ENCODE measurements at places on chromosomes 5 and 9. TPM values are rescaled to one million over a fixed set of nuclear protein-coding genes. Genes with fewer than 3 reads are reported as not detected.

The LRRC19 gene
- total RNA-seq, result not detected

DNA sequence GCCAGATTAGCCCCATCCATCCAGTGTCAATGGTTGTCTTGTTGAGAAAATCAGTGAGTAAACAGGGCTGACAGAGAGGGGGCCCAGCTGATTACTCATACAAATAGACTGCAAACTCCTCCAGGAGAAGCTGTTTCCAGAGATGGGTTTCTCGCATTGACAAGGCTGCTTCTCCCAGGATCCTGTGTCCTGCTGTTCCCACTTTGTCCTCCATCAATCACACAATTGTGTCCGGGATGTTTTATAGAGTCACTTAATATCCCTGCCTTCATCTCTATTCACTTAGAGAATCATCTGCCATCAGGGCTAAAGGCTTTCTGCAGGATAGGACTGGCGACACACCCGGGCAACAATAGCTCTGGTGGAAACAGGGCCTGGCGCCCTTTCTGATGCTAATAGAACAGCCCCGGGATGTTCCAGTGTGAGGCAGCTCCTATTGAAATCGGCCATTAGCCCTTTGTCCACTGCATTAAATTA lies 71.7 kb upstream of the TBCA start:
- peak overlapping the region; percentile 20 for H3K27ac ChIP-seq
- H3K4me3 ChIP-seq, result no peak overlapping the region
- H3K36me3 ChIP-seq, result no peaks in the 10 kb centered on the region
- H3K4me1 ChIP-seq, result peaks cover 22% of the 10 kb centered on the region
- DNase-seq, result peak; percentile 89

- H3K27me3 ChIP-seq, result peaks cover 91% of the 10 kb centered on the region
- no peaks in the 10 kb centered on the region for H3K4me1 ChIP-seq
- DNase-seq, result no peak
These were observed 293.2 kb upstream of the KLF4 start for GRCh38 chr9:107782789-107783188.

DNA sequence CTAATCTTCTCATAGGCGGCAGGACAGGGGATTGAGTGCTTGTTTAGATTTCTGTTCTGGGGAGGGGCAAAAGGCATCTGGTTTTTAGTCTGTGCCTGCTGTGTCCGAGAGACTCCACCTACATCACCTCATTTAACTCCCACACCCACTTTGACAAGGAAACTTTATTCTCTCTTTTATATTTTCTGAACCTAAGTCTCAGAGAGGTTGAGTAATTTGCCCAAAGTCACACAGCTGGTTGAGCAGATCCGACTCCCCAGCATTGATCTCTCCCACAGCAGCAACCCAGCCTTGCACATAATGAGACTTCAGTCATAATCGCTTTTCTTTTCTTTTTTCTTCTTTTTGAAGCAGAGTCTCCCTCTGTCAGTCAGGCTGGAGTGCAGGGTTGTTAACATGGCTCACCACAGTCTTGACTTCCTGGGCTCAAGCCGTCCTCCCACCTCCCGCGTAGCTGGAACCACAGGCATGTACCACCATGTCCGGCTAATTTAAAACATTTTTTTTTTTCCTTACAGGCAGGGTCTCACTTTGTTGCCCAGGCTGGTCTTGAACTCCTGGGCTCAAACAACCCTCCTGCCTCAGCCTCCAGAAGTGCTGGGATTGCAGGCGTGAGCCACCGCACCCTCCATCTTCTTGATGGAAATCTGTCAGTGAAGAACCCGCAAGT lies 36.5 kb upstream of the ANKRD33B start:
- H3K4me3 ChIP-seq, result no peak overlapping the region
- DNase-seq, result no peak

DNA sequence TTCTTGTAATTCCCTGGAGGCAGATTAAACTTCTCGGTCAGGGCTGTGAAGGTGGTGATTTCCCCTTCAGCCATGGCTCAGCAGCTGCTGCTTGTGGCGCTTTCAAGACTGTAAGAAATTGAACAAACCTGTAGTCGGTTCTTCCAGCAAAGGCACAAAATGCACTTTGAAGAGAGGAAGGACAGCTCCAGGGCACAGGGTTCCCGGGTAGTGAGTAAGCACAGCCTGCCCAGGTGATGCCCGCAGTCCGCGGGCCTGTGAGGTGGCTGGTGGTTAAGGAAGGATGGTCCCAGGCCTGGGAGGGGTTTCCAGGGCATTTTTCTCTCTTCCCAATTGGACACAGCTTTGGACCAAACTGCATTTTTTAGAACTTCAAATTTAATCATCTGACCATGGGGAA lies 71.8 kb downstream of the FGF1 start:
- no peak for DNase-seq
- H3K36me3 ChIP-seq, result no peaks in the 10 kb centered on the region
- H3K4me1 ChIP-seq, result no peaks in the 10 kb centered on the region
- H3K27me3 ChIP-seq, result no peaks in the 10 kb centered on the region

The SHB gene
- total RNA-seq, result 30.8 TPM

The ENTPD2 gene
- 9.1 TPM for total RNA-seq

DNA sequence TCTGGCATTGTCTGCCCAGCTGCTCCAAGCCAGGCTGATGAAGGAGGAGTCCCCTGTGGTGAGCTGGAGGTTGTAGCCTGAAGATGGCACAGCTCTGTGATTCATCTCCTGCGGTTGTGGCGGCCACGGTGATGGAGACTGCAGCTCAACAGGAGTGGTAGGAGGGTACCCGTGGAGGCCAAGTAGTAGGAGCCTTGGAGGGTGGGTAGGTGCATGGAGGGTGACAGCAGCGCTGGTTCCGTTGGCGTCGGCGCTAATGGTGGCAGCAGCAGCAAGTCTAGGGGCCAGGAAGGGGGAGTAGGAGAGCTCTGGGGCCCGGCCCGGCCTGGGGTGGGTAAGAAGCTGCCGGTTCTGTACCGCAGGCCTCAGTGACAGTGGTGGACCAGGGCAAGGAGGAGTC lies 22.4 kb upstream of the TRIM52 start:
- peaks cover 21% of the 10 kb centered on the region for H3K36me3 ChIP-seq
- H3K4me3 ChIP-seq, result no peak overlapping the region
- no peak for DNase-seq
- no peak overlapping the region for H3K27ac ChIP-seq

- no peaks in the 10 kb centered on the region for H3K36me3 ChIP-seq
- H3K4me3 ChIP-seq, result no peak overlapping the region
- H3K27ac ChIP-seq, result no peak overlapping the region
- no peaks in the 10 kb centered on the region for H3K27me3 ChIP-seq
- peaks cover 6% of the 10 kb centered on the region for H3K4me1 ChIP-seq
These were observed 128.4 kb downstream of the SNX18 start for GRCh38 chr5:54645882-54646355.

Measured in endodermal cell (in vitro differentiated cells).